ENCODE measurements at places on chromosomes 3 and 15.
A peak's percentile ranks its signal among the peaks of the same experiment; 100 is the strongest.

DNA sequence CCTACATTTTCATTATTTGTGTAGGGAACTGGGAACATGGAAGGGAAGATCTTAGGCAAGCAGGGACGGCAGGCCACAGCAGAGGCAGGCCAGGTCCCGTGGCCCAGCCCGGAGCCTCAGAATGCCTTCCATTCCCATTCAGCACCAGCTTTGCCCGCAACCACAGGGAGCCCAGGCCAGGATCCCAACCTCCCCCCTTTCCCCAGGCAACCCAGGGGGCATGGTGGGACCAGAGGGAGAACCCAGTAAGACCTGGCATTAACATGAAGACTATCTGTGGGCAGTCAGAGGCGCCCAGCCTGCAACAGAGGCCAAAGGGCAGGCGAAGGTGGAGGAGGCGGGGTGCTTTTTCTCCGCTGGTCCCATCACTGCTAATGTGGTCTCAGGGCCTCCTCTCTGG lies 135.6 kb downstream of the TPRA1 start:
- DNase-seq = no peak

DNA sequence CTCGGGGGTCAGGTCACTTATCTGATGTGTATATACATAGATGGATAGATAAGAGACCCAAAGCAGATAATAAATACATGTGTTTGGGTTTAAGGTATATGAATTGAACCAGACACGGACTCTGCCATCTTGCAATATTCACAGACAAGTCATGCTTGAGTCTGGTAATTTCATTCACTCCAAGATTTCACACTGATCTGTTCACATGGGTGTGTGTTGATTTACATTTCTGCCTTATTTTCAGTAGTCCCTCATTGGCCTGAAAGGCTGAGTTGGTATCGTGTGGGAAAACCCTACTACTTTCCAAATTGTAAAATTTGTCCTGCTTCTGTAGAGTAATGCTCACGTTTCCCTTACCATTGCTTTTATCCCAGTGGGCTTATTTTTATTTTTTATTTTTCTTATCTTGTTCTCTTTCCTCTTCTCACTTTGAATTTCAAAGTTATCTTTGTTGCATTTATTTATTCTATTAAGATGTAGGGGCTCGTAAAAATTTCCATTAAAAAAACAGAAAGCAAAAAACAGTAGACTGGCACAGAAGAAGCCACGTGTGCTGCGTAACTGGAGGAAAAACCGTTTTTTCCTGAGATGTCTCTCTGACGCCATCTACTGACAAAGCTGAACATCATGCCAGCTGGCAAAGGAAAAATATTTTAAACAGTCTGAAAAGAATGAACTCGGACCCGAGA lies 10.8 kb upstream of the MFSD1 start:
- DNase-seq = peak; percentile 81

- DNase-seq = no peak
Observed at GRCh38 chr3:175648899-175649298, 789.8 kb downstream of the NAALADL2 start.

DNA sequence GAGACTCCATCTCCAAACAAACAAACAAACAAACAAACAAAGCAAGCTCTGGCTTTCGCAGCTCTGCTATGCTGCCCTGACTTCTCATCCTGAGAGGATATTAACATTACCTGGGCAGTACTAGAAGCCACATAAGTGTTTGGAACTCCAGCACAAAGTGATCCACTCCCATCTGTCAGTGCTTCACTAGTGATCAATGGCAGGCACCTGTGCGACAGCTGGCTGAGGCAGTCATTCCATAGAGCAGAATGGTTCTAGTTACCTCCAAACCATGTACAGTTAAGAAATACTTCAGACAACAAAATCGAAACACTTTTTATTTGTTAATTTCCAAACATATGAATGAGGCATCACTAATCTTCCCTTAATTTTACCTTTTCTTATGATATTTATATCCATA lies 2.8 kb upstream of the MB21D2 start:
- no peak for DNase-seq

- no peak for DNase-seq
Observed at GRCh38 chr15:58593870-58594269, 155.6 kb downstream of the ADAM10 start.

DNA sequence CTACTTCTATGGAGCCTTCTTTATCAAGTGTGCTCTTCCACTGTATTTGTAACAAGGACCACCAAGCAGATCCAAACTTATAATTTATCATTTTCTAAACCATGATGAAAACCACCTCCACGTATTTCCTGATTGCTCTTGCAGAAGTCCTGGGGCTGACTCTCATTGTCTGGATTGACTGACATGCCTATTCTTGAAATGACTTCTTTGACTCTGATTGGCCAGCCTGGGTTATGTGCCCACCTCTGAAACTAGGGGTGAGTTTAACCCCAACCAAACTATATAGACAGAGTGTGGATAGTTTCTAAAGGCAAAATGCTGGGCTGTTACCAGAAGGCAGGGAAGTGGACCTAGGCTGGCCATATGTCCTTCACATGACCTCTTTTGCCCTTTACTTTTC lies 12.7 kb downstream of the TMPRSS7 start:
- DNase-seq = no peak

All from kidney capillary endothelial cell (primary cell).